MG63 (cell line): ENCODE measurements at places on chromosomes 6 and 20. TPM values are rescaled to one million over a fixed set of nuclear protein-coding genes. Genes with fewer than 3 reads are reported as not detected.

GRCh38 chr20:11581271-11581670 lies 336.4 kb upstream of the BTBD3 start:
- DNase-seq, result no peak

DNA sequence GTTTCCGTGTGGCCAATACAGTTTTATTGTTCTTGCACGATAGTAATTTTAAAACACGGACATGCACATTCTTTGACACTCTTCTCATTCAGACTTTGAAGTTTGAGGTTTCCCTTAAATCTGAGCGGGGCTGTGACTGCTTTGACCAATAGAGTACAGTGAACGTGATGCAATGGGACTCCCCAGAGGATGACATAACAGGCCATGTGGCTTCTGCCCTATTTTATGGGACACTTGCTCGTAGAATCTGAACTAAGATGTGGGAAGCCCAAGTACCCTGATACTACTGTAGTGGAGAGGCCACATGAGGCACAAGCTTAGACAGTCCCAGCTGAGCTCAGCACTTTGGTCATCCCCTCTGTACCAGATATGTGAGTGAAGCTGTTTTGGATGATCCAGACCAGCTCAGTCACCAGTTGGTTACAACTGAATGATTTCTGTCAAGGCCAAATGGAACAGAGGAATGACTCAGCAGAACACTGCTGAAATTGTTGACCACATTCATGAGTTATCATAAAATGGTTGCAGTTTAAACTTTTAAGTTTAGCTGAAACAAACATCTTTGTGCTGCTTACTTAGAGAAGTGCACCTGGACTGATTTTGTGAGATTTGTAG lies 279.4 kb downstream of the RFPL4B start:
- peak; percentile 8 for DNase-seq

- no peak for DNase-seq
Measured at GRCh38 chr20:13862245-13862644, 77.4 kb downstream of the NDUFAF5 start.

DNA sequence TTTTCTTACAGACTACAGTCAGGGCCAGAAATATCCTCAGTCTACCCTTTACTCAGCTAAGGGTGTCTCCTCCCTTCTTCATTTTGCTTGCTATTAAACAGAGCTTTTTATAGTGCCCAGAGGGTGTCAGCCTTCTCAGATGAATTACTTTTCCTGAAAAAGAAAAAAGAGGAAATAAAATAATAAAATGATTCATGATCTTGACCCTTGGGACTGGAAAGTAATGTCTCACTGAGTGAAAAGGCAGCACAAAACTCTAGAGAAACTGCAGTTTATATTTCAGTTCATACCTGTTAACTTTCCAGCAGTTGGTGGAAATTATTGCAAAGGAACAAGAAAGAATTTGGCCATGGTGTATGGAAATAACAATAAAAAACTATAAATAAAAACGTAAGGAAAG lies 170.6 kb downstream of the IBTK start:
- no peak for DNase-seq

DNA sequence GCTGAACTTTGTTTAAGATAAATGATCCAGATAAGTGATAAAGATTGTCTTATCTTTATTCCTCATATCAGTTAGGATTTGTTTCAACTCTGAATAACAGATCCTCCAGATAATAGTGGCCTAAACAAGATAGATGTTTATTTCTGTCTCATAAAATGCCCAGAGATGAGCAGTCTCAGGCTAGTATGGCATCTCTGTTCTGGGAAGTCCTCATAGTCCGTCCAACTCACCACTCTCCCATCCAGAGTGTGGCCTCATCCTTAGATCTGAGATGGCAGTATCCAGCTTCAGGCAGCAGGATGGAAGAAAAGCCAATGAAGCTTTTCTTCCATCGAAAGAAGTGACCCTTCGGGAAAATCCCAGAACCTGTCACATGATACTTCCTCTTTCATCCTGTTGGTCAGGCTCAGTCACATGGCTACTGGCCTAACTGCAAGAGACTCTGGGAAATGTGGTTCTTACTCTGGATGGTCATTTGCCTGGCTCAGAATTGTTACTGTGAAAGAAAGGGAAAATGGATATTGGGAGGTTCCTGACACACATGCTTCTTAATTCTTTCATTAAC lies 29.4 kb upstream of the TAGAP start:
- DNase-seq, result no peak

DNA sequence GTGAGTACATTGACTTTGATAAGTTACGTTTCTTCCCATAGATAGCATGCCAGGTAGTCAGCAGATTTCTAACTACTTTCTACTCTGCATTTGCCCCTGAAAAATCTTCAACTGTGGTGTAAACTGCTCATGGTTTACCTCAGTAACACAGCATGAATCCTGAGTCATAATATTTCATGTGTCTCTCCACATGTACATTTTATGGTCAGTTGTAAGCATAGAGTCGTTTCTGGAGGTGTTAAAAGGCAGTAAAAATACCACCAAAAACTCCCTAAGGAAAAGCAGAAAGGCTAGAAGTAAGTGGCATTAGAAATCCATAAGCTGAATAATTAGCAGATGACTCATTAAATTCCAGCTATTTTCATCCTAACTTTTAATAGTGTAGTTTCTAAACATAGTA lies 4.1 kb upstream of the GPR63 start:
- DNase-seq, result no peak

DNA sequence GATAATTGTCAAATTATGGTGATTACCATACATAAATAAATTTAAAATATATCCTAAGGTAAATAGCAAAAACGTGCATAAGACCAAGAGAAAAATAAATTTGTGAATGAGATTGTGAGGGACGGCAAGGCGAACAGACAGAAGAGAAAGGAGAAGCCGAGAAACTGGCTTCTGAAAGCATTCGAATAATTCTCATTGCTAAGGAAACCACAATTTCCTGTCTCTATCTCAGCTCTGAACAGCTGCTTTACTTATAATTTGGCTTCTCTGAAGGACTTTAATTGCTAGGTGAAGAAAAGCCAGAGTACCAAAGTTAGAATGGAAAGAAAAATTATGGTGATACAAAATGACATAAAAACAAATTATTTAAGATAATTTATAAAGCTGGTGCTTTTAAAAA lies 79.0 kb upstream of the RGS17 start:
- no peak for DNase-seq

DNA sequence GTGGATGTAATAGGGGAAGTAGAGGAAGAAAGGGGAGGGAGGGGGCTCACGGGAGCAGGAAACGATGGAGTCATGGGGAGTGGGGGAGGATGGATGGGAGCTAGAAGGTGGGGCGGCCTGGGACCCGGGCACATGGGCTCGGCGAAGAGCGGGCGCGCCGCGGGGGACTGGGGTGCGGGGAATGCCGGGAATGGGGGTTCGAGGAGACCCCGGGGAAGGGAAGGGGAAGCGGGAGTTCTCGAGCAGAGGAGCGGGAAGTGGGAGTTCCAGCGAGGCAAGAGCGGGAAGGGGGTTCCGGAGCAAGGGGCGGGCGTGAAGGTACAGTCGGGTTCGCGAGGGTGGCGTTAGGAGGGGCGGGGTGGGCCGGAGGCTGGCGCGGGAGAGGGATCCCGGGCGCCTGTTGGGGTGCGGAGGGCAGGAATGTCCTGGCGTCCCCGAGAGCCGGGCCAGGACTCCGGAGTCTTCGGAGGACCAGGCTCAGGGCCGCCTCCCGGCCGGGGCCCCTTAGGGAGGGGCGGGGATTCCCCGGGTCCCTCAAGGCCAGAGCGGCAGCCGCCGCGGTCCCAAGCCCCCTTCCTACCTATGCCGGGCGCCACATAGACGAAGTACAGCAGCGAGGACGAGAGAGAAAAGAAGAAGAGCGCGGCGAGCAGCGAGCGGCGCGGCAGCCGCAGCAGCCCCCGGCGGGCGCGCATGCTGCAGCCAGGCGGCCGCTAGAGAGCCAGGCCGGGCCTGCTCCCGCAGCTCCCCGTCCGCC lies 504 bp downstream of the B4GALT5 start:
- peak; percentile 56 for DNase-seq

DNA sequence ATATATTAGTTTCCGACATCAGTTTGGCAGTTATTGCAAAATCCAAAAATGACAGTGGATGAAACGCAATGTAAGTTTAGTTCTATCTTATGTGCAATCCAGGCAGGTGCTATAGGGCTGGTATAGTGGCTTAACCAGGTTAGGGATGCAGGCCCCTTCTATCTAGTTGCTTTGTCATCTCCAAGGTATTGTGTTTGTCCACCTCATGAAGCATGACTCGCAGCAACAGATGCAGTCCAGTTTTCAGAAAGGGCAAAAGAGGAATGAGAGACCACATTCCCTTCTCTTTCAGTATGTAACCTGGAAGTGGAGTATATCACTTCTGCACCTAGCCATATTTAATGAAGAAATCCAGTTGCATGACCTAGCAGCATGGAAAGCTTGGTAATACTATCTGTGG lies 59.7 kb downstream of the PKIB start:
- no peak for DNase-seq

DNA sequence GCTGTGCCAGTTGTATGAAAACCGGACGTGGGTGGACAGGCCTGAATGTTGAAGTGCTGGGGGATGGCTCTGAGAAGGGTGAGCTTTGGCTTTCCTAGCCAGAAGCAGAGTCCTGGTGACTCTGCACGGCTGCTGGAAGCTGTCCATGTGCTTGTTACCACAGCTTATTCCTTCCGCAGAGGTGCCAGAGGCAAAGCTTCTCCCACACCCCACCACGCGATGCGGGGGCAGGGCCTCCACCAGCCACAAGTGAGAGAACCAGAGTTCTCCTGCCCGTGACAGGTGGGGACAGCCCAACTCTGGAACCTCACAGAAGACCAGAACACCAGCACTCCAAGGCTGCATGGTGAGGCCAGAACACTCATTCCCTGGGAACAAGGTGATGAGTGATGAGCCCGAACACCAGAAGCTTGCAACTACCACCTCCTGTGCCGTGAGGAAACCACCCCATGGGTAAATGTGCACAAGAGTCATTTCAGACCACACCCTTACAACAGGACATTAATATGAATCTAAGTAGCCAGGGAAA lies 36.7 kb downstream of the JAG1 start:
- DNase-seq, result peak; percentile 85

GRCh38 chr20:38260025-38260377 lies 534 bp downstream of the KIAA1755 start:
- no peak for DNase-seq

GRCh38 chr6:147942363-147942762 lies 400.3 kb upstream of the SASH1 start:
- DNase-seq, result no peak

- DNase-seq, result no peak
Measured at GRCh38 chr6:24880451-24880850, 55.3 kb downstream of the RIPOR2 start.

- DNase-seq, result no peak
Measured at GRCh38 chr6:62296541-62296940, 10.5 kb upstream of the KHDRBS2 start.

The HLA-DQA1 gene
- not detected in 2 replicates for total RNA-seq

The ADGRB3 gene
- total RNA-seq, result not detected in 2 replicates

The DXO gene
- total RNA-seq, result 9.8 and 13.7 TPM in 2 replicates

The WRNIP1 gene
- total RNA-seq, result 41.7 and 53.3 TPM in 2 replicates

The DSP gene
- total RNA-seq, result 0.10 and 0.64 TPM in 2 replicates
